Brain pericyte (primary cell): ENCODE measurements at places on chromosomes 4 and X.

DNA sequence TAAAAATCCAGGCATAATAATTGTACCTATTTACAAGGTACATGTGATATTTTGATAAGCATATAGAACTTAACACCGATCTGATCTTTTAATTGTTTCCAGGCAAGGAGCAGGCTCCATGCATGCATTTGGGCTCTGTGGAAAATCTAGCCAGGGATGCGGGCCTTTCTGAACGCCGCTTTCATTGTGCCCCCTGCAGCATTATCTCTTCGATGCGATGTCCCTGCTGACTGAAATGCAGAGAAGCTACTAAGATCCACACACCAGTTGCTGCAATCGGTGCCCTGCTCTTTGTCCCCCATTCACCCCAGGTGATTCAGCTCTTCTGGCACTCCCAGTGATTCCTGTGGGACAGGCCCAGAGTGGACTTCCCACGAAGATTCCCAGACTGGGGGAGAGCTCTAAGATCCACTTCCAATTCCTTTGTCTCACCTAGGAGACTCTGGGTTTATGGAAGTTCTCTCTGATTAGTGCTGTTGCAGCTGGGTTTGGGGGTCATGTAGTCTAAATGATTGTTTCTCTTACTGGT, 254.3 kb upstream of the AGA start:
- DNase-seq = no peak

DNA sequence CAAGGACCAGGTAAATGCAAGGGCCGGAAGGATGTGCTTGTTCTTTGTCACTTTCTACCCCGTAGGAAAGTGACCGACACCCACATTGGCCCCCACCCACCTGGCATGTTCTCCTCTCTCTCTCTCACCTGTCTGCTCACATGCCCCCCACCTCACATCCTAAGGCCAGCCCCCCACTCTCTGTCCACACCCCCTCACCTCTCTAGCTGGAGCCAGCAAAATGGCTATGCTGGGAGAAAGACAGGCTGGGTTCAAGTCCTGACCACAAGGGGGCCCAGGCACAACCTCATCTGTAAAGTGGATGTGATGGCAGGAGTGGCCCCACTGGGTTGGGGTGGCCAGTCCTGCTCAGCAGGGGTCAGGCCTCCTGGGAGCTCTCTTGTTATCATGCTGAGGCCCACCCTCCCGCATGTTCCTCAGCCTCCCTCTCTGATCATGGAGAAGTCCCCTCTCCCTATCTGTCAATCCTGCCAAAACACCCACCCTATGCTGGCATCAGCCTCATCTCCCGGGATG, 1.7 kb upstream of the PPP2R2C start:
- DNase-seq = no peak

- DNase-seq = no peak
Measured at GRCh38 chr4:76518241-76518640, 83.2 kb downstream of the SHROOM3 start.

- no peak for DNase-seq
Measured at GRCh38 chr4:94455081-94455480, 3.3 kb downstream of the PDLIM5 start.

- no peak for DNase-seq
Measured at GRCh38 chr4:151641167-151641566, 119.6 kb downstream of the GATB start.
